ENCODE measurements at places on chromosomes 5 and 9.

GRCh38 chr9:127474592-127474991, 23.3 kb downstream of the LRSAM1 start:
- no peaks in the 10 kb centered on the region for H3K4me1 ChIP-seq
- H3K36me3 ChIP-seq, result peaks cover 25% of the 10 kb centered on the region
- no peak overlapping the region for H3K27ac ChIP-seq
- DNase-seq, result no peak
- H3K4me3 ChIP-seq, result no peak overlapping the region

- no peak overlapping the region for H3K4me3 ChIP-seq
- H3K4me1 ChIP-seq, result no peaks in the 10 kb centered on the region
- H3K27me3 ChIP-seq, result no peaks in the 10 kb centered on the region
Measured at GRCh38 chr9:107980984-107981383, 491.4 kb upstream of the KLF4 start.

DNA sequence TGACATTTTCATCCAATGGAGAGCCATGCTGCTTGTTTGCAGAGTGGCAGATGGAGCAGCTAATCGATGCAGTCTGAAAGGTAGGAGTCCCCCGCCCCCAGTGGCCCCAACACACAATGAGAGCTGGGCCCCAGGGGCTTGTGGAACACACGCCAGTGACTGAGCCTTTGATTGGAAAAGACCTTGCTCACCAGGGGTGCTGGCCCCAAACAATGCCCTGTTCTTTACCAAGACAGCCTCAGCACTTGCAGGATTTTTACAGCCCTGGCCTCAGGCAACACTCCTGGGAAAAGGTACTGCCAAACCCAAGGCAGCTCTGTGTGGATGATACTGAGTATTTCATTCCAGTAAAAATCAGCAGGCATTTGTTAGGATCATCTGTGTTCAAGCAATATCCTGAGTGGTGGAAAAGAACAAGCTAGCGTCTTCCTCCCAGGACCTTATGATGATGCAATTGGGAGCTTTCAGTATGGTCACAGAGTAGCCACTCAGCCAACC, 276.8 kb upstream of the CLINT1 start:
- no peak overlapping the region for H3K27ac ChIP-seq
- H3K4me1 ChIP-seq, result no peaks in the 10 kb centered on the region
- DNase-seq, result no peak
- no peak overlapping the region for H3K4me3 ChIP-seq

DNA sequence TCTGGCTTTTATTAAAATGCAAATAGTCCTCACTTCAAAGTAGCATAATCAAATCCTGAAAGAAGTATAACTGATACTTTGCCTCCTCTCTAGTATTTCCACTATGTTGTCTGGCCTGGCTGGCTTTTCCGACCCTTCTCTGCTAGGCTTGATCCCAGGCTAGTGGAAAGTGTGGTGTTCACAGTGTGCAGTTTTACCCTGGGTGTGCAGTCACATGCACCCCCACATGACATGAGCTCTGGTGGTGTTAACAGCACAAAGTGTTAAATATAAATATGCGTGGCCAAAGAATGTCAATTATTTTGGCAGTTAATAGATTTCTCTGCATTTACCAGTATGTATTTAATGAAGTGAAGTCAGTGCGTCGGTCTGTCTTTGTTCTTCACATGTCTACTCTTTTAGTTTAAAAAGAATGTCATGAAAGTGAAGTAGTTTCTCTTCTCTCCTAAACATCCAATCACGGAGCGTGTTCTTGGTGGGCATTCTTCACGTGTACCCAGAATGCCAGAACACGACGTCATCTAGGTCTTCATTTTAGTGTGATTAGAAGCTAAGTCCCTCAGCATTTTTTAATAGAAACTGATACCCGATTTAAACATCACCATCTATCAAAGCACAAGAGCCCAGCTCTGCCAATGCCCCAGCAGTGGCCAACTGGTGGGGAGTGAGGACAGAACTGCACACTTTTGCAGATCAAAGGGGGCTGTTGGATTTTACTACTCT, 286.4 kb downstream of the FANCC start:
- no peak overlapping the region for H3K4me3 ChIP-seq
- H3K4me1 ChIP-seq, result peaks cover 6% of the 10 kb centered on the region
- no peak for DNase-seq
- H3K36me3 ChIP-seq, result peaks cover 3% of the 10 kb centered on the region
- H3K27ac ChIP-seq, result no peak overlapping the region
- no peaks in the 10 kb centered on the region for H3K27me3 ChIP-seq
